ENCODE measurements at places on chromosomes 4 and X.

- no peak for DNase-seq
Measured at GRCh38 chr4:183544109-183544508, 39.3 kb downstream of the ING2 start.

- no peak for DNase-seq
Measured at GRCh38 chrX:101190736-101191135, 28.9 kb upstream of the DRP2 start.

- peak; percentile 71 for DNase-seq
Measured at GRCh38 chrX:129360175-129360574, 163.1 kb downstream of the SMARCA1 start.

- no peak for DNase-seq
Measured at GRCh38 chr4:150056569-150056968, 21.7 kb upstream of the DCLK2 start.

- DNase-seq = no peak
Measured at GRCh38 chr4:15749001-15749400, 29.1 kb upstream of the CD38 start.
